ENCODE measurements at places on chromosomes 1 and 21.

- no peak for DNase-seq
Observed at GRCh38 chr1:8349473-8349865, 31.6 kb downstream of the SLC45A1 start.

- DNase-seq = no peak
Observed at GRCh38 chr1:172820475-172821158, 161.7 kb downstream of the FASLG start.

GRCh38 chr1:1020415-1021009 lies 592 bp downstream of the AGRN start:
- DNase-seq = no peak

- no peak for DNase-seq
Observed at GRCh38 chr1:162373541-162374260, 3.0 kb downstream of the SPATA46 start.
